ENCODE measurements at places on chromosomes 2 and 18.

DNA sequence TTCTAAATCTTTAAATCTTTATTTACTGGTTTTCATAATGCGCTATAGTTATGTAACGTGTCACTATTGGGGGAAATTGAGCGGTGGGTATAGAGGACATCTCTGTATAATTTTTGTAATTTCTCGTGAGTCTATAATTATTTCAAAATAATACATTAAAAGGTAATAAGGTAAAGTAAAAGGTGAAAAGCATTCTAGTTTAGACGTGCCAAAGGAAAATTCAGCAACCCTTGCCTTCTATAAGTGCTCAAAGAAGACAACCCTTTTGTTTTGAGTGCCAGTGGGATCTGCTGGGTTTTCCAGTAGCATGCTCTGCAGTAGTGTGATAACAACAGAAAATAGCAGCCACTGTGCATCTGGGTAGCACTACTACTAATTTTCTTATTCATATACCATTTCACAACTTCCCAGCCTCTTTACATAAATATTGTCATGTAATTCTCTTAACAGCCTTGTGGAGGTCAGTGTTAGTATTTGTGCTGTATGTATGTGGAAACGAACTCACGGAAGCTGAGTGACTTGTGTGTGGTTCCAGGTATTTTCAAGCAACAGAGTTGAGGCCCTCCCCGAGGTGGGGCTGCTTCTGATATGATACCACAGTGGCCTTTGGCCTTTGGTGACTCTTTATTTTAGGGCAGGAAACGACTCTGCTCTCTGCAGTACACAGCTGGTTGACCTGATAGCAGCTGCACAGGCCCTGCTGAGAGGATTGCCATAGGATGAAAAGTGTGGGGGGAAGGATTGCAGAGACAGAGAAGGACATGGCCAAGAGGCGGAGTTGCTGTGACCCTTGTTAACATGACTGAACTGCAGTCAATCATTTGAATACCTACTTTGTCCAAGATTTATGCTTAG lies 104.5 kb downstream of the TDRD15 start:
- DNase-seq, result no peak

DNA sequence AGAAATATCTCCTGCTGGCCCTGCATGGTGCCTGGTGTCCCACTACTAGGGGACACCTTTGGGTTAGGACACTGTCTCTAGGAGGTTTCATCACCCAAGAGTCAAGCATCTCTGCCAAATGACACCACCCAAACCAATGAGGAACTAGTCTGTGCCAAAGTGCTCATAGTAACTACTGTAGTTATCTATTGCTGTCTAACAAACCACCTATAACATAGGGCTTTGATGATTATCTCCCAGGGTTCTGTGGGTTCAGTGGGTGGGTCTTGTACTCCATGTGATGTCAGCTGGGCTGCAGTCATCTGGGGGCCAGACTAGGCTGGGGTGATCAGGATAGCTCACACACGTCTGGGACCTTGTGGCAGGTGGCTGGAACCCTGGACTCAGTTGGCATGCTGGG lies 59.8 kb downstream of the EPAS1 start:
- DNase-seq, result no peak

- no peak for DNase-seq
These were observed 118.1 kb upstream of the FN1 start for GRCh38 chr2:215553946-215554345.

DNA sequence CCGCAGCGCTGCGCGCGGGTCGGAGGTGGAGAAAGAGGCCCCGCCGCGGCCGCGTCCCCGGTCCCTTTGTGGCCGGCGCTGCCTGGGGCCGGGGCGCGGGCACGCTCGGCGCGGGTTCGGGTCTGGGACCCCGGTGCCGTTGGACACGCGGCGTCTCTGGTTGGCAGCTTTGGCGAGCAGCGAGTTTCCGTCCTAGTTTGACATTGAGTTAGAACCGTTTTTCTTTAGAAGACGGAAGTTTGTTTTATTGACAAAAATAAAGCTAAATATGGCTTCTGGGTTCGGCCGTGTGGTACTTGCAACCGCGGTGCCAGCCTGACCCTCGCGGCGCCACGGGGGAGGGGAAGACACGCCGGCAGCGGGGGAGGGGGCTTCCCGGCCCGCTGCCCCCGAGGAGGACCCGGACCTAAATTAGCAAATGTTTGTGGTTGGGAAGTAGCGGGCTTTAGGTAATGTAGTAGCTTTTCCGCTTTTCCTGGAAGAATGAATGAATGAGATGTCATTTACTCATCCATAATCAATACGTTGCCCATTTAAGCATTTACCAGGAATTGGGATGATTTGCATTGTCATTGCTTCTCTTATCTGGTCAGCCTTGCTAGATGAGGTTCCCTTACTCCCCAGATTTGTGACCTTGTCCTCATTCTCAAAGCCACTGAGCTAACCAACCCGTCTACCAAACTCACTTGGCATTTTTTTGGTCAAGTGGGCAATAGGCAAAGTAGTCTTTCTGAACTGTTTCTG lies 530 bp downstream of the GALNT1 start:
- DNase-seq, result peak; percentile 60

GRCh38 chr2:128682729-128683284 lies 364.1 kb upstream of the HS6ST1 start:
- no peak for DNase-seq

DNA sequence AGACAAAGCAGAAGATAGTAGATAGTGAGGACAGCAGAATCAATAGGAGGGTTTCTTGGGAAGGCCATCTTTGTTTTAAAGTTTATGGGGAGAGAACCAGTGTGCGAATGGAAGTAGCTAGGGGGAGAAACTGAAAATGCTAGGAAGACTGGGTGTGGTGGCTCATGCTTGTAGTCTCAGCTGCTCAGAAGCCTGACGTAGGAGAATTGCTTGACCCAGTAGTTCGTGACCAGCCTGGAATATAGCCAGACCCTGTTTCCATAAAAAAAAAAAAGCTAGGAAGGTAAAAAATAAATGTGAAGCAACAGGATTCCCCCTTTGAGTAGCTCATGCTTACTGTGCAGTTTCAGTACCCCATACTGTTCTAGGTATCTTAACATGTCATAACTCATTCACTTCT lies 19.2 kb upstream of the DRC1 start:
- no peak for DNase-seq

- DNase-seq, result no peak
These were observed 134.1 kb downstream of the CNTNAP5 start for GRCh38 chr2:124159166-124159565.

- no peak for DNase-seq
These were observed 5.5 kb downstream of the GCKR start for GRCh38 chr2:27502142-27502541.

DNA sequence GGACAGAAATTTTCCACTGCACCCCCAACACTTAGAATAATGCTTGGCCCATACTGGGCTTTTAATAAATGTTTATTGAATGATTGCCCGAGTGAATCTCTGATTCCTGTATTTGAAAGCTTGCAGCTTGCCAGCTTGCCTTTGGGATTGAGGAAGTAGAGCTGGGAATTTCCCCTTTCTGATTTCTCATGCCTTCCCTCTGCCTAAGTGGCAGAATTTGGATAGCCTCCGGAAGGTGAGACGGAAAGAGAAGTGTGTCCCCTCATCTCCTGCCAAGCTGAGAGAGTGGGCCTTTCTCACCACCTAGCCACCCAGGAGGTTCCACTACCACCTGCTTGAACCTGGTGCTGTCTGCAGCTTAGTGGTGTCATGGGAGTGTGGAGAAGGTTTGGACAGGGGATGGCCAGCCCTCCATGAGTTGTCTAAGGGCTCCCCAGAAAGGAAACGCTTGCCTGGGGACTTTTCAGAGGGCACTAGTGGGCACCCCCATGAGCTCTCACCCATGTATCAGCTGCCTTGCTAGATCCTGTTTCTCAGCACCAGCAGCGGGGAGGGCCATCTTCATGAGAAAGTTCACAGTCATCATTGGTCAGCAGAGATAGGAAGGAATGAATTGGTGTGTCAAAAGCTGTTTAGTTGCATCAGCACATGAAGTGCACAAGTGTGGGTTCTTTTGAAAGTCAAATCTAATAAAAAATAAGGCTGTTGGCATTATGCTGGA lies 8.6 kb upstream of the NCOA1 start:
- no peak for DNase-seq

DNA sequence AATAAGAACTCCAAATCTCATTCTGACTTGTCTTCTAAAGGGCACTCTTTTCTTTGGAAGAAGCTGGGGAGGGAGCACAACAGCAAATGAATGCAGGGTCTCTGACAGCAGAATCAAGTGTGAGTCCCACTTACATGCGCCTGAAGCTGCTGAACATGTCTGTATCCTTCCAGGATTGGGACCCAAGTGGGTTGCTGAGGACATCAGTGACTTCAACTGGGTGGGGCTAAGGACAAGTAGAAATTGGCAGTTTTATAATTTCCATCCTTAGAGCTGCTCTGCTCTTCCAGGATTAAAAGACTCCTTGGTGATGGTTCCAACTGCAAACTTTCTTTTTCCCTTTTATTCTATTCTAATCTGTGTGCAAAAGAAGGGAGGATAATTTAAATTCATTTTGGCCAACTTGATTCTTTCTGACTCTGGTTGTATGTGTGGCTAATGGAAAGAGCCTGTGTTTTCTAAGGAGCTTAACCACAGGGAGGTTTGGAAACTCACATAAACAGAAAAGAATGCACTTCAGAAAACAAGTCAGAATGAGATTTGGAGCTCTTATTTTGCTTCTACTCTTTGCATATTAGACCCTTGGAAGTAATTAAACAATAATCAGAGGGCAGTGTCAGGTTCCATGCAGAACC lies 20.6 kb downstream of the ANTXR1 start:
- DNase-seq, result no peak

DNA sequence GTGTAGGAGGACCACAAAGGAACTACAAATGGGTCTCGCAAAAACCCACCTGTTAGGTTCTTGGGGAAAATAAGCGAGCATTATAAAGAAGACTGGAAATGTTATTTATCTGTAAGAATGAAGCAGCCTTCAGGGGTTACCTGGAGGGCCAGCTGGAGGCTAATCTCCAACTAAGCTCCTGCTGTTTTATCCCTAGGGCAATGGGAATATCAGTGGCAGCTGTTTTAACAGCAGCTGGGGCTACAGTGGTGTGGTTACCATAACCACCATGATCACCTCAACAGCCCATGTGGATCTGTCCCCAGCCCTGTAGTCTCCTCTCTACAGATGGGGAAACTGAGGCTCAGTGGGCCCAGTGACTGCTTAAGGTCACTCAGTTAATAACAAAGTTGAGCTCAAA lies 108.1 kb downstream of the FTCDNL1 start:
- DNase-seq, result no peak

All from right lobe of liver (tissue), 6 donors.